ENCODE measurements at places on chromosomes 12 and 14.

GRCh38 chr12:78721906-78722305 is 142.7 kb upstream of the SYT1 start:
- DNase-seq: no peak

- DNase-seq: no peak
These were observed 233.4 kb downstream of the MSRB3 start for GRCh38 chr12:65511912-65512311.

DNA sequence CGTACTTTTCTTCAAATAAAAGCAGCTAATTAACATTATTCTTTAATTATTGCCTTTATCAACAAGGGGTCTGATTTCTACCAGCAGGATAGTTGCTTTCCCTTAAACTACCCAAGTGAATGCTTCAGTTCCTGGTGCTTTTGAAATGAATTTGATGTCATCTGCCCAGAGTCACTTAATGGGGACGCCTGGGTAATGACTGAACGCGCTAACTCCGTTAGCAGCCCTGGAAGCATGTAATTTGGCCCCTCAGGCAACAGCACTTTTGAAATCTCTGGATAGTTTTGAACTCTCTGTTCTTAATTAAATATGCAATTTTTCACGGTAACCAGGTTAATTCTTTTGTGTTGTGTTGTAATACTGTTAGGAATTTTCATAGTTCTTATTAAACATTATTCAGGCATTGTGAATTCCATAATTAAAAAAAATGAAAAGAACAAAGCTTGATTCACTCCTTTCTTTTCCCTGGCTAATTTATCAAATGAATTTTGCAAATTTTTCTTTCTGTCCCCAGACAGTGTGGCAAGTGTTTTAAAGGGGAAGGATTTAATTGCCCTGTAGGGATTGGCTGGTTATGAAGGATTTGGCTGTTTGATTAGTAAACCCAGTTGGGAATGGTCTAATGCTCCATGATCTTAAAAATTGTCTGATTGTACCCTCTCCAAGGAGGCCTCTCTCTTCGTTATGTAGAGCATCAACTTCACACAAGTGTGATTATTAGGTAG is 137.5 kb upstream of the MYL2 start:
- no peak for DNase-seq

DNA sequence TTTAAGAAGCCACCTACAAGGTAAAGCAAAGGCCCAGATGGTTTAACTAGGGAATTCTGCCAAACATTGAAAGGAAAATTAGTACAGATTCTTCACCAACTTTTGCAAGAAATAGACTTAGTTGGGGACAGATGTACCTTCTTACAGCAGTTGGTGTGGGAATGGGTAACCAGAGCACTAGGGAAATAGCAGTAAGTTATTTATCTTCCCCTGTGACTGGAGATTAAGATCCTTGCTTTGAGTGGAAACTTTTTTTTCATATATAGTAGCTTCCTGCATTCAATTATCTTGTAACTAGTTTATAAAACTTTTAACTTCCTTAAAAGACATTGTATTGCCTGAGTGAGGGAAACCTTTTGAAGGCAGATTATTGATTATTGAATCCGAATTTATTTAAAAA is 44.2 kb downstream of the ARID2 start:
- no peak for DNase-seq

DNA sequence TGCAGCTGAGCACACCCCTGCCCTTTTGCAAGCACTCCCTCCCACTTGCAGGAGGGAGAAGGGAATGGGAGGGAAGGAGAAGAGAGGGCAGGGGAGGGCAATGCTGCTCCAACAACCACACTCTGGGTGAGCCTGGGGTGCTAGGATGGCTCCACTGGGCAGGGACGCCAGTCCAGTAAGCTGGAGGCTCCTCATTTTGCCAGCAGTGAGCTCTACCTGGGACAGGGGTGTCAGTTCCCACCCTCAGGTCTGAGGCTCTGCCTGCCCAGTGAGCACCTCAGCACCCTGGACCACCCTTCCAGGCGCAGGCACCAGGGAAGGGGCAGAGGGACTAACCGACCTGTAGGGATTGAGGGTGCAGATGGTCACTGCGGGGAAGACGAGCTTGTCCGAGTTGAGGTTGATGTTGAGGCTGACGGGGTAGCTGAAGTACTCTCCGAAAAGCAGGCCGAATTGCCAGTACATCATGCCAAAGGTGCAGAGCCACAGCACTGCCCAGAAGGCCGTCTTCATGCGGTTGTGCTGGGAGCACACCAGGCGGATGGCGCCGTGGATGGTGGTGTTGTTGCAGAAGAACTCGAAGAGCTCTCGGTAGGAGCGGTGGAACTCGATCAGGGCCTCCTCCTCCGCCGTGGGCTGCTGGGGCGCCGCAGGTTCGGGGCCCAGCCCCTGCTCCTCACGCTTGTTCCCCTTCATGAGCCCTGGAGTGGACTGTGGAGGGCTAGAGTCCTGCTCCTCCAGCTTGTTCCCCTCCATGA is 1.2 kb downstream of the SCNN1A start:
- no peak for DNase-seq

- no peak for DNase-seq
These were observed 268.2 kb upstream of the SSTR1 start for GRCh38 chr14:37939442-37940028.

DNA sequence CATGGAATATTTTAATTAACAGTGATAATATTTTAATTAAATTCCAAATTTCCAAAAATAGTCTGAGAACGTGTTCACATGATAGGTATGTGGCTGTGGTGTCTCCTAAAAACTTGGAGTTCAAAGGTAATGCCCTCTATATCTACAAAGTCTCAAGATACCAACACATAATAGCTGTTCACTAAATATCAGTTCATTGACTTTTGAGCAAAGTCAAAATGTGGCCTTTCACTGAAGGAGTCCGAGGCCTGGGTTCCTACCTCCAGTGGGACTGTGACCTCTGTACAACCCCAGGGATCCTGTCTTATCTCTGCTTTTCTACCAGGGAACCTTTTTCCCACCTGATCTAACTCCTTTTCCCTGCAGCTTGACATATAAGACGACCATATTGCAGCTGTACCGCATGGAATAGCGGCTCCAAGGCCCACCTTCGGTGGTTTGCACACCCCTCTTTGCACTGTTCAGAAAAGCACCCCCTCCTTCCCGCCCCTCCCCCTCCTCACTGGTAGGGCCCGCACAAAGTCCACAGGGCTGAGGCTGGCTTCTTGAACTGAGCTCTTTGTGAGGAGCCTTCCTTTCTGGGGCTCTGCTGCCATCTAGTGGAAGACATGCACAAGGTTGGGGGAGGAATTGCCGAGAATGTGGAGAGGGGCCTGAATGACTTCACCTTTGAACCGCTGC is 3.1 kb downstream of the CCND2 start:
- DNase-seq: peak; percentile 78

DNA sequence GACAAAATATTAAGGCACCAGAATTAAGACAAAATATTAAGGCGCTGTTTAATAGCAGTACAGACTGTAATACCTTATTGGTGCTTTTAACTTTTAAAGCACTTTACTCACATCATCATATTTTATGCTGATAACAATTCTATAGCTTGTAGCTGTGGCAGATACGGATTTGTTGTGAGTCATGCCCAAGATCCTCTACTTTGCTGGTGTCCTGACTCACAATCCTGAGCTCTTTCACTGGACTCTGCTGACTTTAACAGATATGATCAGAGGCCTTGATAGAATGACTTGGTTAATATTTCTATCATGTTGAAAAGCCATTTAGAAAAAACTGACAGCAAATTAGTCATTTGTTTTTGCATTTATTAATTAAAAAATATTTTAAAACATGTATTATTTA is 99.0 kb upstream of the PKP2 start:
- DNase-seq: no peak

DNA sequence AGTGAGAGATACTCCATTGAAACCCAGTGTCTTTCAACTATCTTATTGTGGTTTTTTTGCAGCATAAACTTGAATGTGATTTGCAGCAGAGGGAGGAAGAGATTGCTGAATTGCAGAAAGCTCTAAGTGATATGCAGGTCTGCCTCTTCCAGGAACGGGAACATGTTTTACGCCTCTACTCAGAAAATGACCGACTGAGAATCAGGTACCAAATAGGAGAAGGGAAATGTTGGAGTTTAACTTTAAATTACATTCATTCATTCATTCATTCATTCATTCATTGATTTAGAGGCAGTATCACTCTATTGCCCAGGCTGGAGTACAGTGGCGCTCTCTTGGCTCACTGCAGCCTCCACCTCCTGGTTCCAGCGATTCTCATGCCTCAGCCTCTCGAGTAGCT is 17.0 kb downstream of the CCDC77 start:
- DNase-seq: no peak

DNA sequence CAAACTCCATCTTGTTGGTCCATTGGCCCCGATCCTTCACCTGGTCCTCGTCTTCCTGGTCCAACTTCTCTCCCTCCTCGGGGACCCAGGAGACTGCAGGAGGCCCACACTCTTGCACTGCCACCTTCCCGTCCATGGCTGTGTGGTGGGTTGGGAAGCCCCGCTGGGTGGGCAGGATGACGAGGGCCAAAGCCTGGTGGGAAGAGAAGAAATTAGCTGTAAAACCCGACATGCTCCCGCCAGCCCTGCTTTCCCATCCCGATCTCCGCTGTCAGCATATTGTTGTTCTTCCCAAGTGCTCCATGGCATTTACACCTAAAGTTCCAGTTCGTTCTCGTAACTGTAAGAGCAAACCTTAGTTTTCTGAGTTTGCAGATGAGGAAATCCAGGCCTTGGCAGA is 4.1 kb downstream of the SLC6A12 start:
- no peak for DNase-seq

DNA sequence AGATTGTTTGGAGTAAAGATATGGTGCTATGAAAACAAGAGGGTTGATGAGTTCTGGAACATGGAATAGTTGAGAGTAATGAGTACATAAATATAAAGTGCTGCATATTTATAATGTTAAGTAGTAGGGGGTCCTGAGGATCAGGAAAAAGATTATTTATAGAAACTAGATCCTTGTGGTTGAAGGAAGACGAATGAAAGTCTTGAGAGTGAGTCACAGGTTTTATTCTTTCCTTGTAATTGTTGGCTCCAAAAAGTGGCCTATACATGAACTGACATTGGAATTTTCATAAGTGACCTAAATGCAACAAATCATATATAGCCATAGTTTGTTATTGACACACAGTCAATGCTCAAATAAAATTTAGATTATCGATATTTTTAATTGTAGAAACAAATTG is 440.4 kb upstream of the PRICKLE1 start:
- no peak for DNase-seq

- DNase-seq: no peak
These were observed 88.0 kb downstream of the OSBPL8 start for GRCh38 chr12:76471579-76471978.

- DNase-seq: no peak
These were observed 7.5 kb downstream of the NEDD8 start for GRCh38 chr14:24224618-24225071.

GRCh38 chr14:22502551-22502950 is 86.5 kb downstream of the DAD1 start:
- no peak for DNase-seq

DNA sequence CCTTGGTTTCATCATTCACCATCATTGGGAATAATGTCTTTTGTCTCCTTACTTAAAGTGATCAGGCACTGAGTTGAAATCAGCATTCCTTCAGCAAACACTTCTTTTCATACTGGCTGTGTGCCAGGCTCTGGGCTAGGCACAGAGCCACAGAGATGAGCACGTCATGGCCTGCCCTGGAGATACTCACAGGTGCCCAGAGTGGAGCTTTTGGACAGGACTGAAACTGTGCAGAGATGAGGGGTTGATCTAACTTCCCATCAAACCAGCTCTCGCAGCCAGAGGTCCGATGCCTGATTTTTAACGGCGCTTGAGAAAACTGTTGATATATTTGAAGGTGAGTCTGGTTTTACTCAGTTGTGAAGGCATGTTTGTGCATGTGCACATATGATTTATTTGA is 43.1 kb downstream of the CACNA1C start:
- DNase-seq: no peak

DNA sequence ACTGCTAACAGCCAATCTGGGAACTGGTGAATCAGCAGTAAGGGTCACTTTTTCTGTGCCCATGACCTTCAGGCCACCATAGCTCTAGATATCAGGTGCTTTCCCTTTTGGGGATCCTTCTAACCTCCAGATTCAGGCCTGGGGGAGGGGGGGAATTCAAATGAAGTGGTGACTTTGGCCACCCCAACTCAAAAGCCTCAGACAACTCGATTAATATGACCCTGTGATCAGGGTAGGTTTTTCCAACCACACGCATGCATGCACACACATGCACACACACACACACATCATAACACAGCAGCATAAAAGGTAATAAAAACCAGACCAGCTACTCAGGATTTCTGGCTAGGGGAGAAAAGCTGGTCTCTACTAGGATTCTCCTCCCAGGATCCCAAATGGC is 5.3 kb downstream of the TBX3 start:
- DNase-seq: no peak

DNA sequence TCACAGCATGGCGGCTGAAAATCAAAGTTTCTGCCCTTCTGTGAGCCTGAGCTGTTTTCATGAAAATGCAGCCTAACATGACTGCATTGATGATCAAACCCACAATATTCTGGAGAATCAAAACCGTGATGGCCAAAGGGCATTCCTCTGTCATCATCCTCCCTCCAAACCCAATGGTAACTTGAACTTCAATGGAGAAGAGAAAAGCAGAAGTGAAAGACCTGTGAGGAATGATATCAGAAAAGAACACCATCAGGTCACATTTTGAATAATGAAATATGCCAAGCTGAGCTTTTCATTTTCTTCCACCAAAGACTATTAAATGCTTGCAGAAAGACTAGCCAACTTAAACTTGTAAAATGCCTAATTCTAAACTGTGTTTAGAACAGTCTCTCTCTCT is 8.1 kb downstream of the KCNJ8 start:
- no peak for DNase-seq

- no peak for DNase-seq
These were observed 216.4 kb downstream of the LRIG3 start for GRCh38 chr12:58703866-58704265.

- no peak for DNase-seq
These were observed 127.4 kb upstream of the PRMT8 start for GRCh38 chr12:3363608-3364007.

GRCh38 chr14:50774542-50775267 is 56.3 kb downstream of the NIN start:
- DNase-seq: no peak

- no peak for DNase-seq
These were observed 32.1 kb downstream of the RPH3A start for GRCh38 chr12:112823582-112824149.

Measured in stimulated activated CD4-positive, alpha-beta T cell treated with anti-CD3 and anti-CD28 coated beads, Interleukin-12 subunit alpha, Interleukin-12 subunit beta, amount 100 ng/mL, for 48 hours (primary cell).